Activated CD4-positive, alpha-beta T cell treated with anti-CD3 and anti-CD28 coated beads, Interleukin-2, amount 10 ng/mL, durations not matched to agents 7 days and 5 days (primary cell): ENCODE measurements at places on chromosomes 5 and 9.
A peak's percentile ranks its signal among the peaks of the same experiment; 100 is the strongest.

DNA sequence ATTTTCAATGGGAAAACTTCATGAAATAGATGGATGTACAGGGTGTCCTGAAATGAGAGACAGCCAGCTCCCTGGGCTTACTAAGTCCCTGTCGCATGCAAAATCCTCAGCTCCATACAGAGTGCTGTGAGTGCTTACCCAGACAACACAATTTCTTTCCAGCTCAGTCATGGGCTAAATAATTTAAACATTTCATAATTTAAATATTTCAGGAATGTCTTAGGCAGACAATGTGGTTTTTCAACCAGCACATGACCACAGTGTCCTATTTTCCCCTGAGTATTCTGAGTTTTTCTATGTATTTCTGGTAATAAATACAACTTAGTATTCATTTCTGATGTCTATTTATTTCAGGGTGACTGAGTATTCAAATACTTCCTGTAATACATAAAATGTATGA is 188.5 kb upstream of the SNX2 start:
- no peak for DNase-seq

GRCh38 chr9:91711755-91712601 is 238.1 kb downstream of the ROR2 start:
- peak; percentile 76 for DNase-seq

GRCh38 chr9:121741228-121741918 is 89.9 kb downstream of the DAB2IP start:
- no peak for DNase-seq

DNA sequence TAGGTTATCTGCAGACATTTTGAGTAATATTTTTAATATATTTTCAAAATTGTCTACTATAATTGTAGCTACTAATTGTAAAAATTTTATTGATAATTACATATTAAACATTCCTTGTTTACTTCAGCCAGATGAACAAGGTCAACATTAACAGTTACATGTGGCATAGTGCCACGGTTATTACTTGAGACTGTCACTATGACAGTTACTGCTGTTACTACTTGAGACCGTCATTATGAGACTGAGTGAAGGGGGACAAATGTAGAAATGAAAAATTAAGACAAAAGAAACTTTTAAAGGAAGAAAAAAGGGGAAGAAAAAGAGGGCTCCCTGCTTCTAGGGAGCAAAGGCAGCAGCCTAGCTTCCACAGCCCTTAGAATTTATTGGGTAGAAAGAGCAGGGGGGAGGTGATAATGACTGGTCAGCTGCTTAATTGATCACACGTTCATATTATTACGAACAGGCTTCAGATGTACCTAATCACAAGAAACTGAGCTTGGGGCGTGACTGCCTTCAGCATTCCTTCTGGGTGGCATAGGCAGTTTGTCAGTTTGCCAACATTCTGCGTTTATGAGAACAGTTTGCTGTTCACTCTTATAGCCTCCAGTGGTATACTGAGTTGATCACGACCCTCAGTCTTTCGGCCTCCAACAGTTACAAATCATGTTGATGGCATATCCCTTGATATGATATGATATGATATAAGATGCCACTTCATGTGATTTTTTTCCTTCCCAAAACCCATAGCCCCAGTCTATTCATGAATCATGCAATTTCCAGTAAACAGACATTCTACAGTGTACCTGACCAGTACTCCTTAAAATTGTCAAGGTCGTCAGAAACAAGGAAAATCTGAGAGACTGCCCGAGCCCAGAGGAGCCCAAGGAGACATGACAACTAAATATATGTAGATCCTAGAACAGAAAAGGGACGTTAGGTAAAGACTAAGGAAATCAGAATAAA is 13.1 kb downstream of the MARCHF6 start:
- DNase-seq, result no peak

DNA sequence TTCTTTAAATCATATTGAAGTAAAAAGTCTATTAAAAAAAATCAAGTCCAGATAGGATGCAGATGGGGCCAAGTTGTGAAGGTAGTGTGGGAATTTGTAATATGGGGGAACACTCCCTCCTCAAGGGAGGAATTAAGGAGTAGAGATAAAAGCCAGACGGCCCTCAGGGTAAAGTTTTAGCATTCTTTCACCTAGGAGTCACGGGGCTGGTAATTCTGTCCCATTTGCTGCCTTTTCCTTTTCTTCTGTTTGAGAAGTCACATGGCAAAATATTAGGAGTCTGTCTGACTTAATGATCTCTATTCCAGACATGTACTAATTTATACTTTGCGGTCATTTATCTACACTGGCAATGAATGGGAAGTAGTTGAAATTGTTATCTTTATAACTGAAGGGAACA is 61.9 kb downstream of the SNX24 start:
- no peak for DNase-seq
